ENCODE measurements at places on chromosomes 5 and 9.

- no peak for DNase-seq
Observed at GRCh38 chr5:54516051-54516655, 1.4 kb upstream of the SNX18 start.

GRCh38 chr5:145975001-145975360 lies 38.6 kb downstream of the SH3RF2 start:
- no peak for DNase-seq

- no peak for DNase-seq
Observed at GRCh38 chr9:130143279-130143893, 28.8 kb upstream of the NCS1 start.

- DNase-seq, result no peak
Observed at GRCh38 chr5:91020065-91020800, 362.9 kb downstream of the ARRDC3 start.

- DNase-seq, result no peak
Observed at GRCh38 chr9:126985870-126986498, 71.4 kb downstream of the RALGPS1 start.

DNA sequence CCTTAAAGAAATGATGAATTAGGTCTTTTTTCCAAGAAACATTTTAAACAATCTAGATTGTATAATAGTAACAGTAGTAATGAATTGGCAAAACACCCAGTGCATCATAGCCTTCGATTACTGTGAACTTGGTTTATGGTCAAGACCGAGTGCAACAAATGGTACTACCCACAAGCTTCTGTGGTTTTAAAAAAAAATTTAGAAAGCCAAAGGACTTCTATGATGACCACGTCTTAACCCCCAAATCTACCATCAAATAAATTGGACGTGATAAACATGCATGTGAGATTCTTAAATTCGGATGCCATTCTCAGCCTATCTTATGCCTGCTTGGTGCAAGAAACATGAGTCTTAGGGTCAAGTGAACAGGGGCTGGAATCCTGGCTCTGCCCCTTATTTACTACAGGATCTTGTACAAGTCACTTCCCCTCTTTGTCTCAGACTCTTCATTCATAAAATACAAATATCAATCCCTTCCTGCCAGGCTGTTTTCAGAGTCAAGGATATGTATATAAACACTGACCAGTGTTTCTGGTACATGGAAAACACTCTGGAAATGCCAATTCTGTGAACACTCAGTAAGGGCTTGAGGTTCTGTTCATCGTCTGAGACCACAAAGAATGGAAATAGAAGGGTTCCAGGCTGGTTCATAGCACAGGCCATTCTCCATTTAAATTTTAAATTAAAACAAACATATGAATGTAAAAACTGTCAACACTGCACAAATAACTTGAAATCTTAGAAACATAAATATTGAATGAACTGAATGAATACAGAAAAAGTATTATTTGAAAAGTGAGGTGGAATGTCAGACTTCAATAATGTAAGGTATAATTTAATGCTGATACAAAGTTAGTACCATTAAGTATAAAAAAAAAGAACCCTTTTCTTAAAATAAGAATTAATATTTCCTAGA lies 107.8 kb downstream of the NR6A1 start:
- DNase-seq, result no peak

DNA sequence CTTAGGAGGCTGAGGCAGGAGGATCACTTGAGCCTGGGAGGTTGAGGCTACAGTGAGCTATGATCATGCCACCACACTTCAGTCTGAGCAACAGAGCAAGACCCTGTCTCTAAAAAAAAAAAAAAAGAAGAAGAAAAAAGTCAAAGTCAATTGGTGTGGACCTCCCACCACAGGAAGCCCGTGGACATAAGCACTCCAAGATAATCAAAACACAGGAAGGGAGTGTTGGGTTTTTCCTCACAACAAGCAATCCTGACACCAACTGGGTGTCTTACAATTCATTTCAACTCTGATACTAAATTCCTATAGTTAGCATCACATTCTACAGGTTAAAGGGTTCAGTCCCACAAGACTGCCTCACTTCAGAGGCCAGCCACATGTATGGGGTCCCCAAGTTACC lies 70.7 kb downstream of the PDE6A start:
- DNase-seq, result no peak

DNA sequence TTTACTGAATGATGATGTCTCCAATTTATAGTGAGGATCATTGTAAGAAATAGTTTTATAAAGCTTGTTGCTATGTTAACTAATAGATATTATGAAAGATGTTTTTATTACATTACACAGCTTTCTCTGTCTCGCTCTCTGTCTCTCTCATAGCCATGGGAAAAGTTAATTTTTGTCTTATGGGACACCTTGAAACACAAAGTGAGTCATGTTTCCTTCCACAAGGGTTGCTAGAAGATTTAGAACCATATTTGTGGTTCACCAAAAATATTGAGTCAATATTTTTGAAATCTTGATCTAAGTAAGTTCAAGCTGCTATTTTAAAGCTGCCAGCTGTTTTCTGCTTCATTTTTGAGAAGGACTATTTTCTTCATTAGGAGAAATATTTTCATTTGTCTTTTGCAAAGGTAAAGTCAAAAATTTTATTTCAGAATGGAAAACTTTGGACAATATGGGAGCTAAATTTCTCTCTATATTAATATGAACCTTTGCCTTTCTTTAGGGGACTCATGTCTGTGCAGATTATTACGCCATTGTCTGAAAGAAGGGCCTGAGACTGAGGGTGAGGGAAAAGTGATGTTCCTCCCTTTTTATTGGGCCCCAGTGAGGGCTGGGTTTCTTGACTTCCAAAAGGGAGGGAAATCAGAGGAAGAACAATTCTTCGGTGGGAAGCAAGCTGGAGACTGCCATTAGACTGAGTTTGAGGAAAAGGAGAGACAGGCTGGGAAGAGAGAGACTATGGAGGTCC lies 87.9 kb upstream of the SLC24A2 start:
- DNase-seq, result no peak

- DNase-seq, result no peak
Observed at GRCh38 chr5:91730026-91730425, 346.9 kb upstream of the ARRDC3 start.

DNA sequence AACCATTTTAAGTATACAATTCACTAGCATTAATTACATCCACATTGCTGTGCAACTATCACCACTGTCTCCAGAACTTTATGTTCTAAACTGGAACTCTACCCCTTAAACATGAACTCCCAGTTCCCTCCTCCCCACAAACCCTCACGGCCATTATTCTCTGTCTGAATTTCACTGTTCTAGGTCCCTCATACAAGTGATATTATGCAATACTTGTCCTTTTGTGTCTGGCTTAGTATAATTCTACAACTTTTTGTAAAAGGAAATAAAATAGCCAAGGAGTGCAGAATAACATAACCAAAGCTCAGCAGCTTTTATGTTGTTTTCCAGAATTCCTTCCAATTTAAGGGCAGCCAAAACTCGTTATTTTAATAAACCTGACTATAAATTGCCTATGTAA lies 53.2 kb downstream of the NAA35 start:
- no peak for DNase-seq

GRCh38 chr9:81416476-81417298 lies 272.7 kb downstream of the TLE1 start:
- no peak for DNase-seq

DNA sequence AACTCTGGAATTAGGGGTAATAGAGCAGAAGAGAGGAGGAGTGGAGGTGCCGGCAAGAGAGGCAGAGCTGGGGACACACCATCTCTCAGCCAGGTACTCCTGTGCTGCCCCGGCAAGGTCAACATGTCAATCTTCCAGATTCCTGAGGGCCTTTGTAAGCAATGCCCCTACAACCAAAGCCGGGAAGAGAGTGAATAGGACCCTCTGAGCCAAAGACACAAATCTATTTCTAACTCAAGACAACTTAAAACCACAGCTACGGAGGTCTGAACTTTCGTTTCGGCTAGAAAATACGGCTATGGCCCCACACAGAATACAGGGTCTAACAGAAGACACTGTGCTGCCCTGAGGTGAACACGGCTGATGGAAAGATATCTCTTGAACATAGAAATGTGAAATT lies 66.6 kb downstream of the SERINC5 start:
- DNase-seq, result no peak
